Type B pancreatic cell (in vitro differentiated cells): ENCODE measurements at places on chromosomes 11 and 22. TPM values are rescaled to one million over a fixed set of nuclear protein-coding genes. Genes with fewer than 3 reads are reported as not detected.

- no peak for DNase-seq
Measured at GRCh38 chr11:119400860-119401259, 19.4 kb upstream of the USP2 start.

- no peak for DNase-seq
Measured at GRCh38 chr22:43218786-43219185, 31.9 kb upstream of the TTLL12 start.

DNA sequence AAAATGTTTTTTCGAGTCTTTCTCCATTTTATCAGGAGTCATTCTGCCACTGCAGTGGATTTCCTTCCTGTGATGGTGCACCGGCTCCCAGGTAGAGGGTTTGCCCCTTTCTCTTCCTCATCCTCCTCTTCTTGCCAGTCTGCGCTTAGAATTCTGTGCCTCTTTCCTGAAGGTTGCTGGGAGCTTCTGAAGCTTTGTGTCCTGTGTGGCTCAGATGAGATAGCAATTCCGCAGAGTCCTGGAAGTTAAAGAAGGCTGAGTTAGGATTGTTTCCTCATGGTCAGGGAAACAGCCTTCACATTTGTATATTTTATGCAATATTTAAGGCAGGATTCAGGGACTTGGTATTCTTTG, 264 bp downstream of the BCO2 start:
- no peak for DNase-seq

- DNase-seq, result no peak
Measured at GRCh38 chr11:58742140-58742539, 10.4 kb upstream of the GLYAT start.

DNA sequence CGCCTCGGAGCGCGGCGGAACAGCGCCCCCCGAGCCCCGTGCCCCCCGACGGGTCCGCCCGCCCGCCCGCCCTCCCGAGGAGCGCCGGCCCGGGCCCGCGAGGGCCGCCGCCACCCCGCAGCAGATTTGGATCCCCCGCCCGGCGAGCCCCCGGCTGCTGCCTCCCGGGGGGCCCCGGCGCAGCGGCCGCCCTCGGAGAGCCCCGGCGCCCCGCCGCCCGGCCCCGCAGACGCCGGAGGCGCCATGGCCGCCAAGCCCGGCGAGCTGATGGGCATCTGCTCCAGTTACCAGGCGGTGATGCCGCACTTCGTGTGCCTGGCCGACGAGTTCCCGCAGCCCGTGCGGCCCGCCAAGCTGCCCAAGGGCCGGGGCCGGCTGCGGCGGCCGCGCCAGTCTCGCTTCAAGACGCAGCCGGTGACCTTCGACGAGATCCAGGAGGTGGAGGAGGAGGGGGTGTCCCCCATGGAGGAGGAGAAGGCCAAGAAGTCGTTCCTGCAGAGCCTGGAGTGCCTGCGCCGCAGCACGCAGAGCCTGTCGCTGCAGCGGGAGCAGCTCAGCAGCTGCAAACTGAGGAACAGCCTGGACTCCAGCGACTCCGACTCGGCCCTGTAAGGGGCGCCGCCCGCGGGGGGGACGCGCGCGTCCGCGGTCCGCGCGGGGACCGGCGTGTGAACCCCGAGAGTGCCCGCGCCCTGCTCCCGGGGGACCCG, 380 bp downstream of the C11orf96 start:
- DNase-seq, result no peak

DNA sequence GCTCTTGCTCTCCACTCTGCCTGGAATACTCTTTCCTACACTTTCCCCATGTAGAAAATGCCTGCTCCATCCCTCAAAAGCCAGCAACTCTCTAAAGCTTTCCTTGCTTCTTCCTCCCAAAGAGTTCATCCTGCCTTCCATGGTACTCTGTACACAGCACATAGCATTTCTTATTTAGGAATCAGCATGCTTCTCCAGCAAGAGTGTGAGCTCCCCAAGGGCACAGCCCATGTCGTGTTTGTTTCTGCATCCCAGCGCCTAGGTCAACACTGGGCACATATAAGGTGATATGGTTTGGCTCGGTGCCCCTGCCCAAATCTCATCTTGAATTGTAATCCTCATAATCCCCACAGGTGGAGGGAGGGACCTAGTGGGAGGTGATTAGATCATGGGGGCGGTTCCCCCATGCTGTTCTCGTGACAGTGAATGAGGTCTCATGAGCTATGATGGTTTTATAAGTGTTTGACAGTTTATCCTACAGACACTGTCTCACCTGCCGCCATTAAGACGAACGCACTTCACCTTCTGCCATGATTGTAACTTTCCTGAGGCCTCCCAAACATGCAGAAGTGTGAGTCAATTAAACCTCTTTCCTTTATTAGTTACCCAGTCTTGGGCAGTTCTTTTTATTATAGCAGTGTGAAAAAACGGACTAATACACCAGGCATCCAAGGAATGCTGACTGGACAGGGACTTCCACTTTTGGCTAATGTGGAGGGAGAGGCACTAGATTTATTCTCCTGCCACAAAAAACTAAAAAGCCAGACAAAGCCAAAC, 8.2 kb downstream of the VPS37C start:
- no peak for DNase-seq

DNA sequence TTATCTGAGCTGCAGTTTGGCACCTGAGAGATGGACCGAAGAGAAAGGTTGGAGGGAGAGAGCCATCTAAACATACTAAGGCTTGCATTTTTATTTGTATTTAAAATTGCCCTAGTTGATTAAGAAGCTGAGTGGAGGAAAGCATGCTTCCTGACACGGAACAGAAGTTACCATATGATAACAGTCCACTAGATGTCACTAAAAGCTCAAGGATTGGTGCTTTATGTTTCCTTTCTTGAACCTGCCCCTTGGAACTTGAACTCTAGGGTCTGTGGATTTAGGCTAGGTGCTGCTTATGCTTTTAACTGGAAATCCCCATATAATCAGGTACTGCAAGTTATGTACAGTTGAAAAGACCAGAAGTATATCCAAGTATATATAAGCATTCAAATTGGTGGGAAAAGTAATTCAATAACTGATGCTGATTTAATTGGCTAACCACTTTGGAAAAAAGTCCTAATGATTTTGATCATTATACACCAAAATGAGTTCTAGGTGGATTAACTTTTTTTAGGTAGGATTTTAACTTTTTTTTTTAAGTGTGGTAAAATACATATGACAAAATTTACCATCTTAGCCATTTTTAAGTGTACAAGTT, 9.5 kb downstream of the RBMXL2 start:
- DNase-seq, result no peak

DNA sequence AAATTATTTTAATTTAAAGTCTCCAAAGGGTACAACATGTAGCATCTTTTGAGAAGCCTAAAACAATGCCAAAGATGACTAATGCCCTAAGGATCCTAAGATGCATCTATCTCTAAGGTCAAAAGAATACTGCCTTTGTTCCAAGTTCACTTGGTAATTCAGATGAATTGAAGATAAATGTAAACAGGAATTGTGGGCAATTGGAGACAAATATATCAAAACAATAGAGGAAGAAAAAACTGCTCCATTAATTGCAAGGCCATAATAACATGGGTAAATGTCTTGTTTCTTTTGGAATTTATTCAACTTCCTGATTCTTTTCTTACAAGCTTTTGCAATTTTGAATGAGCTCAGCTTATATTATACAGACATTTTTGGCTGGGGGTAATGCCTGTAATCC, 338.6 kb downstream of the TTC28 start:
- DNase-seq, result no peak

- peak; percentile 49 for DNase-seq
Measured at GRCh38 chr11:120185706-120186455, 25.0 kb upstream of the OAF start.

DNA sequence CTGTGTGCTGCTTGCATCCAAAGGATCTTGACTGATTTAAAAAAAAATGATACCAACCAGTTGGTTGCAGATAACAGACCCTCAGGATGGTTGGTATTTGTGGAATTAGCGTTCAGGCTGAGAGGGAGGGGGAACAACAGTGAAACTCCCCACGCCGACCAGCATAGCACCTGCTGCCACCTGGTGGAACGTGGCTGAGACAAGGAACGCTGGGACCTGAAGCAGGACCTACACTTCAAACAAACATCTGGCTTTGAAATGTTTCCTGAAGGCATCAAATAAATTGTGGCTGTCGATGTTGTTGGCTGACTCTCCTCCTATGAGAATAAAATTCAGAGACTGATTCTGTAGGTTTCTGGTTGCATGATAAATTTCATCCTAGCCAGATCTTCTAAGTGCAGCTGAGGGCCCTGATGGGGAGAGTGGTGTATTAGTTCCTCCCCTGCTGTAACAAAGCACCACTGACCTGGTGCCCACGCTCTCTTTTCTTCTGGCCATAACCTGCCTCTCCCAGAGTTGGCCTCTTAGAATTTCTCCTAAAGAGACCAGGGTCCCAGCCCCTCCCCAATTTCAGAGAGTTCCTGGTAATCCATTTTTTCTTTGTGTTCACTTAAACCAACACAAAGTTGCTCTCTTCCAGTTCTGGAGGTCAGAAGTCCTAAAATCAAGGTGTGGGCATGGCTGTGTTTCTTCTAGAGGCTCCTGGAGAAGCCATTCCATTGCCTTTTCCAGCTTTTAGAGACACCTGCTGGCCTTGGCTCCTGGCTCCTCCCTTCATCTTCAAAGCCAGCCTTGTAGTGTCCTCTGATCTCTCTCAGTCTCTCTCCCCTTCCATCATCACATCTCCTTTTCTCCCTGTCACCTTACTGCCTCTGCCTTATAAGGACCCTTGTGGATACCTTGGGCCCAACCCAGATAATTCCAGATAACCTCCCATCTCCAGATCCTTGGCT, 17.3 kb downstream of the APOL2 start:
- no peak for DNase-seq

DNA sequence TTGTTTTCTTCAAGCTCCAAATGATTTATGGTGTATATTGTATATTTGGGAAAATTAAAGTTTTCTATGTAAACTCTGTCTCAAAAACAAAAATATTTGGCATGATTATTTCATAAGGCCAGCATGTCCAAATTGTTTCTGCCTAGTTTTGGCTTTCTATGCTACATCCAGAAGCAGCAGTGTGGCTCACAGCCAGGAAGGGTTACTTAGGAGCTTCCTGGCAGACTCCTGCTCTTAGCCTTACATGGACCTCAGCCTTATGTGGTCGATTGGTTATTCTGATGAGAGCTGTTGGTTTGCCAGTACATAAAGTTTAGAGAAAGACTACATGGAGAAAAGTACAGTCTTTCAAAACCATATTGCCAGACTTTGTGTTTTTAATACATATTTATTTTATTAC, 297.7 kb upstream of the FAT3 start:
- no peak for DNase-seq

GRCh38 chr11:77287615-77288273, 13.7 kb downstream of the GDPD4 start:
- DNase-seq, result no peak

DNA sequence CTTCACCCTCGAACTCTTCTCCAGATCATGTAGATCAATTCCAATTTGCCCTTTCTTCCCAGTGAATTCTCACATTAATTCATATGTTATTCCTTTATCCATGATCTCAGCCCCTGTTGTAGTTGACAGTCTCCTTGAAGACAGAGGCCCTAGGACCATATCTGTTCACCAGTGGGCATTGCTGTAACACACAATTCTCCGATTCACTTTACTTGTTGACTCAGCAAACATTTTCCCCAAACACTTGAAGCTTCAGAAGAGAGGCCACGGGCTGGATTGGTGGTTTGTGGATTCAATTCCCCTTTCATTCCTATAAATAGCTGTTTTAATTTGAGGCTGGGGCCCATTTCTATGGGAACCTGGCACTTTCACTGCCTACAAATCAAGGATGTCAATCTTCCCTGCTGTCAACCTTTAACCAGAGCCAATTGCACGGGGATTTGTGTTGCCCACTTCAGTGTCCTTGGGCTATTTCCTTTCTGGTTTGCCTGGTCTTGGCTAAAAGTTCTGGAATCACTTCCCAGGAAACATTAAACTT, 393.0 kb upstream of the KIRREL3 start:
- no peak for DNase-seq

Gene KRTAP5-10
- not detected in 2 replicates for total RNA-seq

Gene TPST2
- 15.7 and 24.3 TPM in 2 replicates for total RNA-seq

Gene KCNK7
- 0.36 and 1.1 TPM in 2 replicates for total RNA-seq

Gene PANX3
- total RNA-seq, result 0.17 TPM in 1 of 2 replicates, not detected in the other

Gene TSSK2
- not detected in 2 replicates for total RNA-seq

Gene B3GAT1
- 3.5 and 4.8 TPM in 2 replicates for total RNA-seq
